Activated CD4-positive, alpha-beta T cell treated with anti-CD3 and anti-CD28 coated beads, Interleukin-2, amount 50 U/mL, for 24 hours (primary cell): ENCODE measurements at places on chromosomes 1 and 21.

DNA sequence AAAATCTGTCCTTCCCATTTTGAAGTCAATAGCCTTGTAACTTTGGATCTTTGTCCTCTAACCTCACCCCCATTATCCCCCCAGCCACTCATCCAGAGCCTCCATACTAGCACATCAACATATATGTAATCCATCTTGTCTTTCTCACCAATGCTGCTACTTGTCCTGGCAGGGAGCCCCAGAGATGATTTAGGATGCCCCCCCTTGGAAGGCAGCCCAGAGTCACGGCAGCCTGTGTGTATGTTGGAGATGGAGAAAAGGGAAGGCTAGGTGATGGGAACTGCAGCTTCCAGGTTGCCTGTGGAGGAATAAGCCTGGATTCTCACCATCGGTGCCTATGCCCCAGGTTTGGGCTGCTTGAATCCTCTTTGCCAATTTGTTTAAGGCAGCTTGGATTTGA is 51.7 kb upstream of the SCMH1 start:
- no peak for DNase-seq

DNA sequence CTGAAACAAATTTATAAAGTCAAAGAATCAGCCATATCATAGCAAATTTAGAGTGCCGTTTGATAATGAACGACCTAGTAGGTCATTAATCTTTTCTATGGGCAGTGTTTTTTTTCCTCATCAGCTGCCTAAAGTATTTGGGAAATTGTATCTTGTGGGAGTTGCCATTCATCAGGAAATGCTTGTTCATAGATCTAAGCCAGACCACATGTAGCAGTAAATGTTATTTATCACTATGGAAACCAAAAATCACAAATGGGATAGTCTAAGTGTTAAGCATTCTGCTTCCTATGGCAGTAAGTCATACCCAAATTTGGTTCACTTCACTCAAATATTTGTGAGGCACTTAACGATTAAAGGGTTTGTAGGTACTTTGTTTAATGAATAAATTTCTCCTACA is 52.9 kb downstream of the LRRC8D start:
- no peak for DNase-seq

GRCh38 chr21:33229099-33229783 is 497 bp upstream of the IFNAR2 start:
- DNase-seq = no peak

GRCh38 chr21:37249112-37249904 is 17.8 kb downstream of the VPS26C start:
- no peak for DNase-seq

DNA sequence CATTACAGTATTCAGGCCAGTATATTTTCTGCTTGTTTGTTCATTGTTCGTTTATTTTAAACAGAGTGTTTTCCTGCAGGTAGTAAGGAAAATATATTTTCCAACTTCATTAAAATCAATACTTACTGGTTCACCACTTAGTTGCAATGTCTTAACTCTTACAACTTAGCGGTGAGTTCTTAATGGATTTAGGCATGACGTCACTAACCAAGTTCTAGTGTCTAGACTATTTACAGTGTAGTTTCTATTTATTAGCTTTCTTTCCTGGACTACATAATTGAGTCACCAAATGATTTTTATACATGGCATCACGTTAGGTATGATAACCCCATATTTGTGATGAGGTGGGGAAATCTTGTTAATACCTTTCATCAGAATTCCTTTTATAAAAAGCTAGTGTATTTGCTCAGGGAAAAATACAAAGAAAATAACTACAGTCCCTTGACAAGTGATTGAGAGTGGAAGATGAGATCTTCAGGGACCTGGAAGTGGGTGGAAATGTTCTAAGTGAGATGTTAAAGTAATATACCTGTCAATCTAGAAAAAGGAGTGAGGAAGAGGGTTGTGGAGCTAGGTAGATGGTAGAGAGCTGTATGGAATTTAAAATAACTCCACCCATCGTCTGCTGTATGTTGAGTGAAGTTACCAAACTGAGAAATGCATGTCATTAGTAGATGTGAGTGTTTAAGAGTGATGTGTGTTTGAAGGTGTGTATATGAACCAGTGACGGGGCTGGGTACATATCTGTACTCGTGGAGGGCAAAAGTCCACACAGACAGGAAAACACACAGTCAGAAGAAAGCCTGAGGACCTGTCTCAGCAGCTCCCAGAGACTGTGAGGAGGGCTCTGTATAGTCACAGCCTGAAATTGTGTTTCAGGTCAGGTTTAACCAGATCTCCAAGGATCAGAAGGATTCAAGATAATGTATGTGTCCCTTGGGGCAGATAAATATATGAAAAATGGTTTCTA is 197.6 kb upstream of the ADAMTS5 start:
- no peak for DNase-seq

GRCh38 chr1:22263359-22263758 is 120.5 kb upstream of the WNT4 start:
- no peak for DNase-seq

DNA sequence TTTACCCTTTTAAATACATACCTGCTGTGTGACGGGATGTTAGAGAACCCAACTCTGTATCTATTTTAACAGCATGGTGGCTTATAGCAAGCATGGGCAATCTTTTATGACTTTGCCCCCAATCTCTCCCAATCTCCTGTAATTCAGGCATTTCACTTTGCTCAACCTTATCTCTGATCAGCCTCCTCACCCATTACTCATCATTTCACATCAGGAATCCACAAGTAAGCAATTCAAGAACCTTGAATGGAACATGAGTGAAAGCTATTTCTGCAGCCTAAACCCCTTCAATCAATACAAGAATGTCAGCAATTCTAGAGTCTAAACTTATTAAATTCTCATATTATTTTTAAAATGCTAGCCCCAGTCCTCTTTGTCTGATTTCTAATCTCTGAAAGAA is 199.8 kb downstream of the ST6GALNAC3 start:
- no peak for DNase-seq

DNA sequence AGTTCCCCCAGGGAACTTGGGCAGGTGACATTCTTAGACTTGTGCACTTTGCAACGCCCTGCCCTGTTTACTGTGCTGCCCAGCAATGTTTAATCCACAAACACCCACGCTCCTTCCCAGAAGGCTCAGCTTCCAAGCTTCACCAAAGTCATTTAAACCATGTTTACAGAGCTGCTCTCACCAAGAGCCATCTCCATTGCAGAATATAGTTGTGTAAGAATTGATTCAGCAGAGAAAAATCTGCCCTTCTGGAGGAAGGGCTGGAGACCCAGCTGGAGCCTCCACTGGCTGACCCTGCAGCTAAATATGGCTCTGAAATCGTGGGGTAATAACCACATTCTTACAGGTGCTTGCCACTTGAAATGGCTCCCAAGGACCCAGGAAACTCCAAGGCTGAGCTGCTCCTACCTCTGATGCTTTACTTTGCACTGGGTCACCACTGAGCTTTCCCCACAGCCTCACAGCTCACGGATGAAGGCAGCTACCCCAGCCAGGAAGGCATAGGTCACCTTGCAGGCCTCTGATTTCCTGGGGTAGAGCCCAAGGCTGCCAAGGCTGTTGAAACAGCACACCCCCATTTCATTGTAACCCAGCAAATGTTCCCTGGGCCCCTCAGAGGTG is 8.7 kb downstream of the CAPN2 start:
- DNase-seq = no peak

GRCh38 chr1:89149229-89149628 is 23.3 kb upstream of the GBP2 start:
- no peak for DNase-seq

GRCh38 chr1:65921446-65921845 is 128.8 kb downstream of the PDE4B start:
- DNase-seq = no peak

DNA sequence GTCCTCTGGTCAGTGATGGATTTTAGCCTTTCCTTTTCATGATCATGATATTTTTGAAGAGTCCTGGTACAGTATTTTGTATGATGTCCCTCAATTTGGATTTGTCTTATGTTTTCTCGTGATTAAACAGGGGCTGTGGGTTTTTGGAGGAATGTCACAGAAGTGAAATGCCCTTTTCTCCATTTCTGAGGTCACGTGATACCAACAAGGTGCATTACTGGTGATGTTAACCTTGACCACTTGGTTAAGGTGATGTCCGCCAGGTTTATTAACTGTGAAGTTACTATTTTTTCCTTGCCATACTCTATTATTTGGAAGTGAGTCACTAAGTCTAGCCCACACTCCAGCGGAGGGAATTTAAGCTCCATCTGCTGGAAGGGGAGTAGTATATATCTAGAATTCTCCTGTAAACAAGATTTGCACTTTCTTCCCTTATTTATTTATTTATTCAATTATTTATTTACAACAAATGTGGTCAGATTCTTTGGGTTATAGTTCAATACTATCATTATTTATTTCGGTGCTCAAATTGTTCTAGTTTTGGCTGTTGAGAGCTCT is 123.4 kb downstream of the HIVEP3 start:
- DNase-seq = no peak

- no peak for DNase-seq
Observed at GRCh38 chr21:32977216-32977615, 48.5 kb upstream of the OLIG2 start.

- DNase-seq = no peak
Observed at GRCh38 chr1:222594789-222595188, 5.1 kb upstream of the TAF1A start.

- DNase-seq = no peak
Observed at GRCh38 chr1:9758559-9759121, 65.1 kb downstream of the CLSTN1 start.

DNA sequence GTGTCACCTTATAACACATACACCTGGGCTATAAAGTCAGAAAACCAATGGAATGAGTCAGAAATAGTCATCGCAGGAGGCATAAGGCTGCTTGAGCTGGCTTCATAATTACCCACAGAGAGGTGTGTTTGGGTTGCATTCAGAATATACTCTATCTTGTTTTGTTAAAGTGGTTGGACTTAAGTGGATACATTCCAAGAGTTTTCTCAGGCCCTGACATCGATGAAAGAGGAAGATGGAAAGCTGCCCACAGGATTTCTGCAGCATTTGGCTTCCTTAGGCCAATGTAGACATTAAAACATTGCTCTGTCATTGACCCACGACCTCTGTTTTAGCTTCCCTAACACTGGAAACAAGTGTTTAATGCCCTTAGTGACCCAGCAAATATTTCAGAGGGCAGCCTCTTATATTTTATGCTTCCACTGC is 18.6 kb upstream of the BCL10 start:
- no peak for DNase-seq

GRCh38 chr1:55775007-55775406 is 559.8 kb upstream of the USP24 start:
- no peak for DNase-seq

- no peak for DNase-seq
Observed at GRCh38 chr1:28190337-28190979, 14.0 kb upstream of the PTAFR start.

GRCh38 chr1:37096523-37096922 is 62.2 kb upstream of the GRIK3 start:
- no peak for DNase-seq

GRCh38 chr1:2230781-2231531 is 2.8 kb downstream of the SKI start:
- no peak for DNase-seq

GRCh38 chr1:232033285-232033684 is 406.7 kb downstream of the DISC1 start:
- DNase-seq = no peak

DNA sequence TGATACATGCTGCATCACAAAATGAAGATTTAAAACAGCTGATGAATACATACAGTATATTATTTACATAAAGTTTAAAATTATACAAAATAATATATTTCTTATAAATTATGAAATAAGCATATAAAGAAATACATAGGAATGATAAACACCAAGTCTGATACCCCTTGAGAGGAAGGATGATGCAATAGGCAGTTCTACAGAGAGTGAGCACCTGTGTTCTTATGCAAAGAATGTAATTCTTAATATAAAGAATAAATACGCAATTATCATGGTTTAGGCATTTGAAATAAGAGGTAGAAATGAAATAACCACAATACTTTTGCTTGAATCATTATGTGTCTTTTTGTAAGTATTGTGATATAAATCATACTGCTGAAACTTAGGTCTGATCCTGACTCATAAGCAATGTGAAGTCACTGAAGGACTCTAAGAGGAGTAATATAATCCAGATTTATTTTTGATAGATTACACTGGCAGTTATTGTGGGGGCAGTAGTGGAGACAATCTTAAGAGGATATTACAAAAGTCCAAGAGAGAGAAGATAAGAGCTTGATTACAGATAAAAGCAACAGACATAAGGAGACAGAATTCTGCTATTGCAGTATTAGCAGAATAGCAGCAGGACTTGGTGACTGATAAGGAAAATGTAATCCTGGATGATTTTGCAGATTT is 39.0 kb downstream of the TTLL7 start:
- no peak for DNase-seq

- no peak for DNase-seq
Observed at GRCh38 chr1:53585565-53585964, 126.4 kb downstream of the DMRTB1 start.

GRCh38 chr1:114344656-114345055 is 166.3 kb downstream of the TRIM33 start:
- no peak for DNase-seq

- no peak for DNase-seq
Observed at GRCh38 chr1:67687198-67687545, 2.2 kb downstream of the GADD45A start.

DNA sequence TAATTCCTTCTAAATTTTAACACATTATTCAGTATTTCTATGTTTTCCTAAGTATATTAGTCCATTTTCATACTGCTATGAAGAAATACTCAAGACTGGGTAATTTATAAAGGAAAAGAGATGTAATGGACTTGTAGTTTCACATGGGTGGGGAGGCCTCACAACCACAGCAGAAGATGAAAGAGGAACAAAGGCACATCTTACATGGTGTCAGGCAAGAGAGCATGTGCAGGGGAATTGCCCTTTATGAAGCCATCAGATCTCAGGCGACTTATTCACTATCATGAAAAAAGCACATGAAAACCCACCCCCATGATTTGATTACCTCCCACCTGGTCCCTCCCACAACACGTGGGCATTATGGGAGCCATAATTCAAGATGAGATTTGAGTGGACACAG is 15.6 kb downstream of the GBP5 start:
- no peak for DNase-seq

DNA sequence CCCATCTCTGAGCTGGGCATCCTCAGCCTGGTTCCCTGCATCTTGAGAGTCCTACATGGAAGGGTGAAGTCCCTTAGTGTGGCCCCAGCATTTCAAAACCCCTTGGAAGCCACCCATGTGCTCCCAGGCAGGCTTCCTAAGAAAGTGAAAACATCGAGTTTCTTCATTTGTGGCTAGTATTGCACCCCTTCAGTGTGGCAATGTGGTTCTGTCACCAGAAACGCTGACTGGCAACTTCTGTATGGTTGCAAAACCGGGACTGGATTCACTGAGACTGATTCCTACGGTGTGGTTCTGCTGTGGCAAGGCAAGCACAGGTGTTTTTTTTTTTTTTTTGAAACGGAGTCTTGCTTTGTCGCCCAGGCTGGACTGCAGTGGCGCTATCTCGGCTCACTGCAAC is 9.0 kb upstream of the IFNGR2 start:
- no peak for DNase-seq

DNA sequence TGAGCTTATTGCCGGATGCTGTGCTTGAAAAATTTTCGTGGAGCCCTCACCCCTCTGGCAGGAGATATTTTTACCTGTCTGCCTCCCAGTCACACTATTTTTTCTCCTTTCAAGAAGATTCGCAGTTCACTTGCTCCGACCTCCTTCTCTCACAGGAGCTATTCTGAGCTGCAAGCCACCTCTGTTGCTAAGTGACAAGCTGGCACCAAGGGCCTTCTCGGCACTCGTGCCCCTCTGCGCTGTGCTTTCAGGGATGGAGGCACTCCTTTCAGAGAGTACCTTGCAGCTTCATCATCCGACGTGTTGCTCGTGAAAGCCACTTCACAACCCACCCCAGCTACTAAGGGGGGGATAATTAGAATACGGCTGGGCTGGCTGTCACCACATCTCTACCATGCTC is 11.6 kb downstream of the SLC6A17 start:
- no peak for DNase-seq

- no peak for DNase-seq
Observed at GRCh38 chr1:88566615-88567387, 117.3 kb upstream of the PKN2 start.
